ENCODE measurements at places on chromosomes 12 and 14. TPM values are rescaled to one million over a fixed set of nuclear protein-coding genes. Genes with fewer than 3 reads are reported as not detected.

The LMNTD1 gene
- 0.19 TPM for total RNA-seq

The PRPH gene
- total RNA-seq: not detected

The SPIC gene
- not detected for total RNA-seq

DNA sequence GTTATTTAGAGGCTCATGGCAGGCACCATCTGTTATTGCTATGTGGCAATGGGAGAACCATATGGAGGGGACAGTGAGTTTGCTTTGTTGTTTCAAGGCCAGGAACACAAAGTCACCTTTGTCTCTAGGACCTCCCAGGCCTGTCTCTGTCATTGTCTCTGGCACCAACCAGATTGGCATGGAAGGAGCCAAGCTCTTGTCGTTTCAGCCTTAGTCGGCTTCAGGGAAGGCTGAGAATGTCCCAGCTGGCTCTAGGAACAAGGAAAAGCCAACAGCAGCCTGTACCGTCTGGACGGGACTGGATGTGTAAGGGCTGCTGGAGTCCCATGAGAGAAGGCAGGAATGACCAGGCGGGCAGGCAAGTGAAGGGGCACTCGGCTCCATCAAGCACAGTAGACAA, 29.2 kb downstream of the RPH3A start:
- DNase-seq: no peak

- no peak for DNase-seq
Observed at GRCh38 chr14:27091973-27092372, 494.1 kb upstream of the NOVA1 start.

DNA sequence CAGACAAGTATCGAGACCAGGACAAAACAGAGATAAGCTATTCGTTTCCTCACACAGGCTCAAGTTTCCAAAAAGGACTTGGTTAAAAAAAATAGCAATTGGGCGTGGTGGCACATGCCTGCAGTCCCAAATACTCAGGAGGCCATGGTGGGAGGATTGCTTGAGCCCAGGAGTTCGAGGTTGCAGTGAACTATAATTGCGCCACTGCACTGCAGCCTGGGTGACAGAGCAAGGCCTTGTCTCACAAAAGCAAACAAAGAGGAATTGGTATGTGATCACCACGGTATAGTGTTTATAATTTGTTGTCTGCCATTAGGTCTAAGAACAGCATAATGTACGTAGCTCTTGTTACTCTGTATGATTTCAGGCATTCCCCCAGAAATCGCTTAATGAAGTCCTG, 175.3 kb downstream of the DERA start:
- no peak for DNase-seq

DNA sequence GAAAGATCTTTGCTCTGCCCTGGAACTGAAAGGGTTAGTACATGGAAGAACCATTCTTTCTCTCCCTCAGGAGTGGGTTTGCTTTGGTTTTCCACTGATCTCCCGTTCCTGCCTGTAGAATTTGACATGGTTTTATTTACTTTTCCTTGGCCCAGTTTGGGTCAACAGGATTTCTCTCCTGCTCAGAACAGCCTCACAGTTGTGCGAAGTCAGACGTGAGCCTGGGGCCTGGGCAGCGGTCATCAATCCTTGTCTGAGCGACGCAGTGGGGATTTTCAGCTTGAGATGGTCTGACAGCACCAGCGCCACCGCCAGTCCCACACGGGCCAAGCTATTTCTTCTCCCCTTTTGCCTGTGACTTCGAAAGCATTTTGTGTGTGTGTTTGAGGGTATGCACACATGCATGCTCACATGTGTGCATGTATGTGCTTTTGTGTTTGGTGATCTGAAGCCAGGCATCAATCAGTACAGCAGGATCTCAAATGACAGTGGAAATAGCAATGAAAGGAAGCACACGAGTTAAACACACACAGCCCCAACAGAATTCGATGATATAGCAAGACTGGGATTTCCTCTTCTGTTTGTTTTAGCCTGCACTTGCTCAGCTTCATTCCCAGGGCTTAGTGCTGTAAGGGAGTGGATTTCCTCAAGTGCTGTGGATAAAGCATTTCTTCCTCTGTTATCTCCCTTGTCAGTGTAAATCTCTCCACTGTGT, 58.3 kb downstream of the SMOC1 start:
- DNase-seq: no peak

The GALNT9 gene
- total RNA-seq: 0.17 TPM

GRCh38 chr12:56590237-56590830, 39.8 kb downstream of the BAZ2A start:
- DNase-seq: peak; percentile 62

The HCAR2 gene
- total RNA-seq: not detected

DNA sequence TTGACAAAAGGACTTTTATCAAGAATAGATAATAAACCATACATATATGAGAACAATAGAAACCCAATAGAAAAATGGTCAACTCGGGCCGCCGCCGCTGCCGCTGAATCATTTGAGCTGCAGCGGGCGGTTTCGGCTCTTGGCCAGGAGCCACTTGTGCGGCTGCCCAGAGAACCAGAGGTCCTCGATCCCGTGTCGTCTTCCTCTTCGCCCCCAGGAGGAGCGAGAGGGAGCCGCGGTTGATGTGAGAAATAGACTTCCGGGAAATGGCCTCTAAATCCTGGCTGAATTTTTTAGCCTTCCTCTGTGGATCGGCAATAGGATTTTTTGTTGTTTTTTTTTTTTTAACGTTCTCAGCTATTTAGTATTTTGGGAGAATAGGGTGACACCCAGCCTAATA, 44.8 kb downstream of the CPSF6 start:
- DNase-seq: peak; percentile 78

- DNase-seq: no peak
Observed at GRCh38 chr14:44010595-44010994, 496.5 kb downstream of the FSCB start.

DNA sequence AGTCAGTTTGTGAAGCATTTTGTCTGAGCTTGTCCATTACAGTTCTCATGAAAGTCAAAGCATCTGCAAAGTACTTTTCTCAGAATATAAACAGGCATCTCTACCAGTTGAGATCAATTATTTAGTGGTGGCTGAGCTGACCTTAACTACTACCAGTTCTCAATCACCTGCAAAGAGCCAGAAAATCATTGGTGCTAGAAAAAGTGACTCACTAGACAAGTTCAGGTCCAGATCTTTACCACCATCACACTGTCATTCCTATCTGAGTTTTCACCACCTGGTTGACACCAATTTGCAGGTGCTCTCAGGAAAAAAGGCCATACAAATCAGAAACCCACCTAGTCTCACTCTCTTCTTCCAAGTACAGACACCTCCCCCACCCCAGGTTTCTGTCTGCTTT, 33.3 kb downstream of the ITPR2 start:
- no peak for DNase-seq

- DNase-seq: no peak
Observed at GRCh38 chr12:55946553-55946952, 15.6 kb downstream of the DGKA start.

- no peak for DNase-seq
Observed at GRCh38 chr14:95472819-95473251, 43.6 kb downstream of the SYNE3 start.
